ENCODE measurements at places on chromosomes 4 and X.
A peak's percentile ranks its signal among the peaks of the same experiment; 100 is the strongest.

DNA sequence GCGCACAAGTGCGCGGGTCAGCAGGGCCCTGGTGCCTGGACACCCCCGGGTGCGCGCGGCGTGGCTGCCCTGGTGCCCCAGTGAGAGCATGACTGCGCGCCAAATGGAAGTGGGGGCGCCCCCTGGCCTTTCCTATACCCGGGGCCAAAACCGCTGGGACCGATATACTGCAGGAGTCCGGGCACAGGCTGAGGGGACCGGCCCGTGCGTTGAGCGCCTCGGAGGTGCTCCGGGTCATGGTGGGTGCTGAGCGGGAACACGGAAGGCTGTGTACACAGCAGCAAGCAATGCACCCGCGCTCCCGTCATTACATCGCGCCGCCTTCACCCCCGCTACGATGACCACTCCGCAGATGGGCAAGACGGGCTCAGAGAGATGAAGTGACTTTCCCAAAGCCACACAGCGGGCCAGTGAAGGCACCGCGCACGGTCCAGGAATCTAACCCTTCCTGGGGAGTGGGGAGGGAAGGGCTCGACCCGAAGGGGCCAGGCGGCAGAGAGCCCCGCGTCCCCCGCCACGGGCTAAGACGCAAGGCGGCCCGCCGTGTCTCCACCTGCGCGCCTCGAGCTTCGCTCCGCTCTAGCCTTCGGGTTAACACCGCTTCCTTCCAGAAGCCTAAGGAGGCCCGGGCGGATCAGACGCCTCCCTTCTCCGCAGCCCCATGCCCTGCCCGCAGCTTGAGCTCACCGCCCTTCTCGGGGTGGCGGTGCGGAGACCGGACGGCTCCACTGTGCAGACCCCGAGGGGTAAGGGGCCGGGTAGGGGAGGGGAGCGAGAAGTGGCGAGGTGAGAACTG is 11.3 kb downstream of the HMX1 start:
- DNase-seq = no peak

DNA sequence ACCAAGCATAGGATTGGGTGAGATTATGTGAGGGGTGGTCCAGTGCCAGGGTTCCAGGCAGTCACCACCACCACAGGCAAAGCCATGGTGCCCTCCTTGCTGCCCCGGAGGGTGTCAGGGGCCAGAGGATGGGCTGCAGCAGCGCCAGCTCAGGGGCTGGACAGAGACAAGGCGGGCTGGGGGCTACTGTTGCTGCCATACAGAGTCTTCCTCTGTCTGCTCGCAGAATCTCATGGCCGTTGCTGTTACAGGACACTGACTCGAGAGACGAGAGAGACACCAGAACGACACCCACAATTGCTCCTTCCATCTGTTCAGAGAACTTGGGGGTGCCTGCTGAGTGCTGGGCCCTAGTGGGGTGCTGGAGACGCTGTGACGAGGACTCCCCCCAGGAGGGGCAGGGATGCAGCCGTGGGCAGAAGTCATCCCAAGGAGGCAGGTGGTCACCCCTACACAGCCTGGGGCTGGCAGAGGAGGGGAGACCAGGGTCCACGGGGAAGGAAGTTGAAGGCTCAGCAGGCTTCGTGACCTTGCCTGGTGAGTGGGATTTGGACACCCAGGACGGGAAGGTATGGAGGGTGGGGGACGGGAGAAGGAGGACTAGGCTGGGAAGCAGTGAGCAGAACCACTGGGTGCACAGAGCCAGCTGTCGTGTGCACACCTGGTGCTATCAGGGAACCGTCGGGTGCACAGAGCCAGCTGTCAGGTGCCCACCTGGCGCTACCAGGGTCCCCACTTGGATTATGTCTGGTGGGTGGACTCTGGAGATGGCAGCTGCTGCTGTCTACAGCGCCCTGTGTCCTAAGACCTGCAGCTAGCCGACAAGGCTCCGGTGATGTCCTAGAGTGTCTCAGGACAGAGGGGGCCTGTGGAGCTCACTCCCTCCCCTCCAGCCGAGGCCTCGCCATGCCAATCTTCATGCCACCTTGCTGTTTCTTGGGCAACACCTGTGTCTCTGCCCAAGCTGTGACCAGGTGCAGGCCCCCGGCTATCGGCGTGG is 43.9 kb upstream of the HMX1 start:
- DNase-seq = no peak

DNA sequence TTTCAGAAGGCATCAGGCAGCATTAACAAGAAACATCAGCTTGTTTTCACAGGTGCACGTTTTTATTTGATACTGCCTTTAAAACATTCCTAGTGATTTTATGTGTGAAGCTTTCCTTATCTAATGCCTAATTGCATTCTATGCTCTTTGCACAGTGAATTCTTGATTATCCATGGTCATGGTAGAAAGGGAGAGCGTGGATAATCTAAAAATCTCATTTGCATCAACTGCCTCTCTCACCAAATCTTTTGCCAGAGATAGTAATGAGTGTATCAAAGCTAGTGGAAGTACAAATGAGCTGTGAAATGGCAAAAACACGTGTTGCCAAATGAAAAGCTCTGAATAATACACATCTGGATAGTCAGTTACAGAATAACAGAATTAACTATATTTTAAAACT is 170.5 kb downstream of the NAA11 start:
- DNase-seq = no peak

GRCh38 chr4:21765810-21766407 is 182.7 kb downstream of the KCNIP4 start:
- no peak for DNase-seq

DNA sequence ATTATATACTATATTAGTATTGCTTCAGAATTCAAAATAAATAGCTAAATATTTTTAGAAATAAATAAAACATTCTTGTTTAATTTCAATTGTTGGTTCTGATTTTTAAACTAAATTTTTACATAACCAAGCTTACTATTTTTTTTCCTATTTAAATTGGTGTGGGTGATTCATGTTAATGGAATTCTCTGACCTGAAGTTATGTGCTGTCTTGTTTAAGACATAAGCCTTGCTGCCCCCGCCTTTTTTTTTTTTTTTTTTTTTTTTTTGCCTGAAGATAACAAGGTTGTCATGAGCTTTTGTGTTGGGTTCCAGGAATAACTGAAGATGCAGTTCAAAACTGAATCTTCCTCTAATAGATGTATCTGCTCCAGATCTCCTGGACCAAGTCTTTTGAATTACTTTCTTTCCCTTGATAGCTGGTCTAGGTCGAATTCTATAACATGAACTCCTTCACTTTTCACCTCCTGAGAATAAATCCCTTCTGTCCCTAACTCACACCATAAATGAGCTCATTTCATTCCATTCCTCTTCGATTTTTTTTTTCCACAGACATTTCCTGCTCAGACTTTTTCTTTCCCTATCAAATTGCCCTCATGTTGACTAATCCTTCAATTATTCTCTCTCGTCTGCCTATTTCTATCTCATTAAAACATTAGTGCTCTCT is 261.5 kb upstream of the FTHL17 start:
- DNase-seq = no peak

DNA sequence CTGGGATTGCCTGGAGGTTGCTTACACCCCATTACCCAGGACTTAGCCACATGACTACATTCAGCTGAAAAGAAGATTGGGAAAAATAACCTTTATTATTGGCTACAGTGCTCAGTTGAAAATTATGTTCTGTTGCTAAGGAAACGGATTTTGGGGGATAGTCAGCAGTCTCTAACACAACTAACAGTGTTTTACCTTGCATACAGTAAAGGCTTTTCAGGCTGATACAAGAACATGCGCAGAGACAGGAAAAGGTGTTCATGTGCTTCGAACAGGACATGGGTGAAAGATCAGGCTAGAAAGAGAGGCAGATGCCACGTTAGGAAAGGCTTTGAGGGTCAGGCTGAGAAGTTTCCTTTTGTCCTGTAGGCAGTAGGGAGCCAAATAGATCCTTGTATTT is 14.8 kb upstream of the RHOH start:
- no peak for DNase-seq

GRCh38 chr4:105215609-105216313 is 69.1 kb downstream of the TET2 start:
- no peak for DNase-seq

GRCh38 chr4:80521438-80521837 is 185.9 kb downstream of the CFAP299 start:
- no peak for DNase-seq

GRCh38 chr4:118834960-118835569 is 861 bp downstream of the SEC24D start:
- peak; percentile 42 for DNase-seq

DNA sequence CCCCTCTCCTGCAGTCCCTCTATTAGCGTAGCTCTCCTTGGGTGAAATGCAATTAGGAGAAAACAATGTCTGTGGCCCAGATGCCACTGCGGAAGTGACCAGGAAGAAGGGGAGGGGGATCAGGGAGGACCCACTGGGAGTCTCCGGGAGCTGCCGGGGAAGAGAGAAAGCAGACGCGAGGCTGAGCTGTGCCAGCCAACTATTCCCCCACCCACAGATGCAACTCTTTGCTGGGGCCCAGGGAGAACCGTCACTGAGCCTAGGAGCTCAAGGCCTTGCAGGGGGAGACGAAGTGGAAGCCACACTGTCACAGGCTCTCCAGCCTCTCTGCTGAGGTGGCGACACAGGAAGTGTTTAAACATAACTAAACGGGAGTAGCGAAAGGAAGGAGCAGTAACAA is 149.2 kb downstream of the BCOR start:
- peak; percentile 69 for DNase-seq

GRCh38 chr4:134636338-134637051 is 434.9 kb upstream of the PABPC4L start:
- DNase-seq = no peak

DNA sequence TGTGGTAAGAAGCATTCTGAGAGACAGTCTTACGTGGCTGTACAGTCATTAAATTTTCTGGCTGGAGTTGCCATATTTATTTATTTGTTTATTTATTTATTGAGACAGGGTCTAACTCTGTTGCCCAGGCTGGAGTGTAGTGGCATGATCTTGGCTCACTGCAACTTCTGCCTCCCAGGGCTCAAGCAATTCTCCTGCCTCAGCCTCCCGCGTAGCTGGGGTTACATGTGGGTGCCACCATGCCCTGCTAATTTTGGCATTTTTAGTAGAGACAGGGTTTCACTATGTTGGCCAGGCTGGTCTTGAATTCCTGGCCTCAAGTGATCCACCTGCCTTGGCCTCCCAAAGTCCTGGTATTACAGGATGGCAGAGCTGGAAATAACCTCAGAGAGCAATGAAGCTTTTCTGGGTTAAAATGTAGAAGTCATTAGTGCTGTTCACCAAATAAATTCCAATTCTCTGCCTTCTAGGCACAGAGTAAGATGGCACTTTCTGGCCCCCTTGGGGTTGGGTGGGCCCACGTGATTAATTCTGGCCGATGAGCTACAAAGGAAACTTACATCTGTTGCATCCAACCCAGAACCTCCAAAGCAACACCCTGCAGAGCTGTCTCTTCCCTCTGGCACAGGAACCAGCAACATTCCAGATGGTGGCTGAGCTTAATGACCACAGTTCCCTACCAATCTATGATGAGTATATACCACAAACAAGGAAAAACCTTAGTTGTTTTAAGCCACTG is 4.5 kb downstream of the MRFAP1 start:
- no peak for DNase-seq

- DNase-seq = no peak
Measured at GRCh38 chr4:157300701-157301100, 80.2 kb downstream of the GRIA2 start.

DNA sequence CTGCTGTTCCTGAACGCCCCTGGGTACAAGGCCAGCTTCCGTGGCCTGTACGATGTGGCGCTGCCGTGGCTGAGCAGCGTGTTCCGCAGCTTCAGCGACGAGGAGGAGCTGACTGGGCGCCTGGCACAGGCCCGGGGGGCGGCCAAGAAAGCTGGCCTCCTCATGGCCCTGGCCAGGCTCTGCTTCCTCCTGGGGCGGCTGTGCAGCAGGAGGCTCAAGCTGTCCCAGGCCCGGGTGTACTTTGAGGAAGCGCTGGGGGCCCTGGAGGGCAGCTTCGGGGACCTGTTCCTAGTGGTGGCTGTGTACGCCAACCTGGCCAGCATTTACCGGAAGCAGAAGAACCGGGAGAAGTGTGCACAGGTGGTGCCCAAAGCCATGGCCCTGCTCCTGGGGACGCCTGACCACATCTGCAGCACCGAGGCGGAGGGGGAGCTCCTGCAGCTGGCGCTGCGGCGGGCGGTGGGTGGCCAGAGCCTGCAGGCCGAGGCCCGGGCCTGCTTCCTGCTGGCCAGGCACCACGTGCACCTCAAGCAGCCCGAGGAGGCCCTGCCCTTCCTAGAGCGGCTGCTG is 28.2 kb downstream of the SH3TC1 start:
- no peak for DNase-seq

DNA sequence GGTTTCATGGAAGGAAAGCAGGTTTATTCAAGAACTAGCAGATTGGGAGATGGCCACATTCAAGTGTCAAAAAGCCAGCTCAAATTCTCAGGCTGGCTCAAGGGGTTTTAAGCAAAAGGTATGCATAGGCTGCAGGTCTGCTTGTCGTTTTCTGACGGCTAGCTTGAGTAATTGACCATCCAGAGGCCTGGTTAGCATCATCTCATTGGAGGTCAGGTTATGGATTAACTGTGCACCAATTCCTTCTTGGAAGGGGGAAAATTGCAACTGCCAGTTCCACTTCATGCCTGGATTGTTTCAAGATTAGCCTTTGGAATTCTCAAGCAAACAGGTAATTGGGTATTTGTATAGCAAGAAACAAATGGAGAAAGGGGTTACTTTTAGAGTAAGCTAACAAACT is 62.1 kb downstream of the FUNDC1 start:
- DNase-seq = no peak

DNA sequence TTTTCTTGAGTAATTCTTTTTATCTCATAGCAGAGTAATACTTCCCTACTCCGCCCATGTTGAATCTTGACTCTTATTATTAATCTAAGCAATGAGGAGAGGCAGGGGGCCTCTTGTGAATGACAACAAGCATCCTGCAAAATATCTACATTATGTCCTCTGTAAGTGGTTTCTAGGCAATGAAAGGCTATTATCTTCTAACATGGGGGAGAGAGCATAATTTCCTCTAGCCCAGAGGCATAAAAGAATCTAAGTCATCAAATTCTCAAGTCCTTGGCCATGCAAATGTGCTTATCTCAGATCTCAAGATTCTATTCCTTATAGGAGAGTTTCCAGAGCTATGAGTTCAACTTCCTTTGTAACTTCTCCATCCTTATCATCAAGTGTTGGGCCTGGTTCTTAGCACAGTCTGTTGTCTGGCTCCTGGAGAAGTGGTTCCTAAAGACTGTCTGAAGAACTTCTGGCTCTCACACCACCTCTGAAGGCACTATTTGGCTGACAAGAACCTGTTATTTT is 423.1 kb upstream of the INTU start:
- DNase-seq = no peak

GRCh38 chr4:15695240-15695699 is 7.6 kb upstream of the BST1 start:
- no peak for DNase-seq

- DNase-seq = no peak
Measured at GRCh38 chr4:126583509-126583908, 1049.2 kb upstream of the INTU start.

Measured in DMS153 (cell line).